ENCODE measurements at places on chromosomes 1 and 21.
A peak's percentile ranks its signal among the peaks of the same experiment; 100 is the strongest.

DNA sequence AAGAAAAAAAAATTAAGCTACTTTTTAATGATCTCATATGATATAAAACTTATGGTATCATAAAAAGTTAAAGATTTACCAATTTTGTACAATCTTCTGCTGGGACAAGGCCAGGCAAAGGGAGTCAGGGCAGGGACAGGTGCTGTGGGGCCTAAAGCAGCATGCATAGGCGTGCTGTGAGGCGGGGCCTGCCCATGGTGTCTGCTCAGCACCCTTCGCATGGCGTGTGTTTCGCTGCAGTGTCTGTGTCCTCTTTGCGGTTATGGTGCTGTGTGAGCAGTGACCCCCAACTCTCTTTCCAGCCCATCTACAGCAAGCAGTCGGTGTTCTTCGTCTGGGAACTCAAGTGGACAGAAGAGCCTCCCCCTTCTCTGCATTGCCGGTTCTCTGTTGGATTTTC lies 13.4 kb upstream of the PWP2 start:
- no peak for DNase-seq

DNA sequence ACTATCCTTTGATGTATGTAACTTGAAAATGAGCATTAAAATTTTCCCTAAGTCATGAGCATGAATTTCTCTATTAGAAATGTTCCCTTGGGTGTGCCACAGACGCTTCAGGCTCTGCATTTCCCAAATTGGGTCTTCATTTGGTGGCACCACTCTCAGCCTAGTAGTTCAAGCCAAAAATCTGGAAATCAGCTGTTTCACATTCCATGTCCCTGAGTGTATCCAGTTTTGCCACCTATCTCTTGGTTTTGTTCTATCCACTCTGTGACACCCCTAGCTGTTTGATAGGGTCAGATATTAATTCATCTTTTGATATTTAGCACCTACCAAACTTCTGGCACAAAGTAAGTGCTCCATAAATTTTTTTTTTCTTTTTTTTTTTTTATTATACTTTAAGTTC lies 89.5 kb upstream of the DPH5 start:
- no peak for DNase-seq

- peak; percentile 70 for DNase-seq
Measured at GRCh38 chr1:201584471-201585092, 45.7 kb downstream of the NAV1 start.

DNA sequence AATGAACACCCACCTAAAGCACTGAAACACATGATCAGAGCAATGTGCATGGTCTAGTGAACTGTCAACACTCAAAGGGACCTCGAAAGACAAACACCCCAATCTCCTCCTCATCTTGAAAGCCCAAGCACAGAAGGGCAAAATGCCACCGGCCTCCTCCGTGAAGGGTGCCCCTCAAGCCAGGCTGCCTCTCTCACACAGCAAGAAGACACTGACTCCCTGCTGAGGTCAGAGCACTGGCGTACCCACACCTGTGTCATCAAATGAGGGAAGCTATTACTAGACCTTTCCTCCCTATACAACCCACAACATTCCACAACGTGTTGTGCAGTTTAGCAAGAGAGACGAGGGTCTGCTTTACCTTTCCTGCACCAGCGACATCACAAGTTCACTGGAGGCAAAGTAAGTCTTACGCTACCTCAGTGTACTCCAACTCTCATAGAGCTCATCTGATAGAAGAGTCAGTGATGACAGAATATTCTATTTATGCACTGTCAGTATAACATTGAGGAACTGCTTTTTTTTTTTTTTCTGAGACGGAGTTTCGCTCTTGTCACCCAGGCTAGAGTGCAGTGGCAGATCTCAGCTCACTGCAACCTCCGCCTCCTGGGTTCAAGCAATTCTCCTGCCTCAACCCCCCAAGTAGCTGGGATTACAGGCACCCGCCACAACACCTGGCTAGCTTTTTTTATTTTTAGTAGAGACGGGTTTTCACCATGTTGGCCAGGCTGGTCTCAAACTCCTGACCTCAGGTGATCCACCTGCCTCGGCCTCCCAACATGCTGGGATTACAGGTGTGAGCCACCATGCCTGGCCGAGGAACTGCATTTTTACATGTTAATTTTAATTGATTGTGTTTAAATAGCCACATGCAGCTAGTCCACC lies 3.3 kb downstream of the SH3BP5L start:
- DNase-seq, result no peak

- no peak for DNase-seq
Measured at GRCh38 chr21:46154155-46154954, 1.0 kb downstream of the FTCD start.

GRCh38 chr1:75136195-75136815 lies 2.1 kb downstream of the LHX8 start:
- DNase-seq, result no peak

DNA sequence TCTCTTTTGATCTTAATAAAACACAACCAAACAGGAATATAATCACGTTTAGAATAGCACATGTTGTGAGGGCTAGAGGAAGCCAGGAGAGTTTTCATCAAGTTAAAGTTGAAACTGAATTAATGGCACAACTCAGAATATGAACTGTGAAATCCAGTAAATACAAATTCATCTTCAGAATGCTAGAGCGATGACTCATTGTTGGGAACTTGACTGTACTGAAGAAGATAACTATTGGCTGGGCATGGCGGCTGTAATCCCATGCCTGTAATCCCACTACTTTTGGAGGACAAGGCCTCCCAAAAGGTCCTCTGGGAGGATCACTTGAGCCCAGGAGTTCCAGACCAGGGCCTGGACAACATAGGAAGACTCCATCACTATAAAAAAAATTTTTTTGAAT lies 8.8 kb downstream of the SYF2 start:
- no peak for DNase-seq

- peak; percentile 33 for DNase-seq
Measured at GRCh38 chr1:58699011-58699762, 675 bp downstream of the MYSM1 start.

GRCh38 chr21:16821588-16821987 lies 691.3 kb upstream of the CXADR start:
- DNase-seq, result no peak

GRCh38 chr1:54336116-54336515 lies 70.1 kb downstream of the SSBP3 start:
- DNase-seq, result no peak

- no peak for DNase-seq
Measured at GRCh38 chr1:112807999-112808398, 92.9 kb upstream of the PPM1J start.

- no peak for DNase-seq
Measured at GRCh38 chr1:247360116-247360898, 28.6 kb upstream of the ZNF496 start.

DNA sequence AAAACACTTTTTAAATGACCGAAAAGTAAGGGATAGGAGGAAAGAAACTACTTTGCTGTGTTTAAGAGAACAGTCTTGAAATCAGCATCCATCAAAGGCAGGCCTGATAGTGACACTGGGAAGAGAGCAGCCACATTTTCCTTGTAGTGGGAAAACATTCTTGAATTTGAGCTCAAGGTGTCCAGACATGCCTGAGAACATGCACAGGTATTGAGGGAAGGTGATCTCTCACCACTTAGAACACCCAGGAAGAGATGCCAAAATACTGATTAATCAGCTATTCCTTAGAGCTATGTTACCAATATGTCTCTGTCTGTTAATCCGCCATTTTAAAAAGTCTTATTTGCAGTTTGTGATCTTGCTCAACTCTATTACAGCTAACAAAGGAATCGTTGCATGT lies 25.9 kb downstream of the IL12RB2 start:
- no peak for DNase-seq

DNA sequence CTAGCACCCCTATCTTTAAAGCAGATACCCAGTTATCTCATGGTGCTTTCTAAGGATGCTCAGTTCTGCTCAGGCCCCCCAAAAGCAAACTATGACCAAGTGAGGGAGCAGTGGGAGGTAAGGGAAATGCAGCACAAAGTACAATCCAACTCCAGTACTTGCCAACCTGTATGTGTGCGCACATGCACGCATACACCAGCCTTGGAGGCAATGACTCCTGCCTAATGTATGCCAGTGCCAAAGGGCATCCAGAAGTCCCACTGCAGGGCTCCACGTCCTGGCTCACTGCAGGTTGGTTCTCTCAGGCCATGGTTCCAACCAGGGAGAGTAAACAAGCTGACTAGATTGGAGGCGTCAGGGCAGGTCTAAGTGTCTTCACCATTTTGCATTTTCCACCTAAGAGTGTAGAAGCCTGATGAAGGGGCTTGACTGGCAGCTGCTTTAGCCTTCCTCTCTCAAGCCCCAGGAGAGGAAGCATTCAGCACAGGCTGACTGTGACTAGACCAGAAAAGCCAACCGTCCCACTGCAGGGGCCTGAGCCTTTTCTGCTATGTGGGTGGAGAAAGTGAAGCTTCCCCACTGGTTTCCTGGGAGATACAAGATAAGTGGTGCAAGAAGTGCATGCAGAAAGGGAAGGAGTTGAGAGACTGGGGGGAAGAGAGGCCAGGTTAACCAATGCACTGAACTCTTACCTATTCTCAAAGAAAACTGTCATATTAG lies 7.7 kb downstream of the AMIGO1 start:
- DNase-seq, result no peak

GRCh38 chr1:178942285-178943198 lies 71.7 kb upstream of the ANGPTL1 start:
- no peak for DNase-seq

DNA sequence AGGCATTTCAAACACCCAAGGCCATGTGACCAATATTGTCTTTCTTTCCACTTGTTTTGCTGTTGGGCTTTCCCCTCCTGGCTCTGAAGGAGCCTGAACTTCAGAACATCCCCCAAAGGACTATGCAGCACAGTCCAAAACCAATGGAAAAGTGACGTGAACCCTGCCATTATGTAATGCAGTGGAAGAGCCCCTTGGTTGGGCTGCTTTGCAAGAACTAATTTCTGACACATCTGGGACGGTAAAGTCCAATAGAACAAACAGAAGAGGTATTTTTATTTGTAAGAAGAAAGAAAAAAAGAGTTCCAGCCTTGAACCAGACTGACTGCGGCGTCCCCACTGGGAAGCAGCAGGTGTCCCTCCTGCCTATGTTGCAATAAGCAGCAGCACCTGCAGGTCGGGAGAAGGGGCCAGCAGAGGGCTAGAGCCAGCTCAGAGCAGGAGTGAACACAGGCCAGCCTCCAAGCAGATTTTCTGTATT lies 116.7 kb downstream of the CDC7 start:
- DNase-seq, result no peak

- no peak for DNase-seq
Measured at GRCh38 chr1:22292011-22292788, 149.3 kb upstream of the WNT4 start.

DNA sequence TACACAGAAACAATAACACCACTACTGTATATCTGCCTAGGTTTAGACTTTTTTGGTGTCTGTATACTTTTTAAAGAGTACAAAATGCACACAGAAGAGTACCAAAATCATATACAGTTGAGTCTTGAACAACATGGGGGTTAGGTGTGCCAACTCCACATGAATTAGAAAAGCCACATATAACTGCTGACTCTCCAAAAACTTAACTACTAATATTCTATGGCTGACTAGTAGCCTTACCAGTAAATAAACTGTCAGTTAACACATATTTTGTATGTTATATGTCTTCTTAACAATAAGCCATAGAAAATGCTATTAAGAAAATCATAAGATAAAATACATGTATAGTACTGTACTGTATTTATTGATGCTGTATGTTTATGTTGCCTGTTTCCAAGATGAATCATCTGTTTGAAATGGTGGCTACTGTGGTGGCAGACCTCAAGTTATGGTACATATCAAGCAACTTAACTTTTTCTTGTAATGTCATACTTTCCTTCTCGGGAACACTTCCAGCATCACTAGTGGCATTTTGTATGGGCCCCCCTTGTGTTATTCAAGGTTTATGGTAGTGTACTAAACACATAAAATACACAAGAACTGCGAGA lies 71.2 kb downstream of the LHX4 start:
- DNase-seq, result no peak

DNA sequence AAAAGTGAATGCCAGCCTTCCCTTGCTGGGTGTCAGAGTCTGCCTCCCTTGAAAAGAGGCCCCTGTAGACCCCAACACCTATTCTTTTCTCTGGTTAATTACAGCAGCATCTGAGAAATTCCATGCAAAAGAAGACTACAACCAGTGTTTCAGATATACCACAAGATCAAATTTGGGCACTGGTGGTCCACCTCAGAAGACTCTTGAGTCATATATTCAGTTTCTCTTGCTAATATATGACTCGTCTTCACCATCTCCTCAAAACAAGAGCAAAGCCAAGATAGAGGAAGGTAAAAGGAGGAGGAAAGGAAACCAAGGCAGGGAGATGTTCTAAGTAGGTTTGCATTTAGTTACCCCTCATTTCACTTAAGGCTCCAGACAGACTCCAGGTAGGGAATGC lies 259.9 kb downstream of the ZNF648 start:
- DNase-seq, result no peak

GRCh38 chr1:241641773-241642592 lies 1.8 kb upstream of the CHML start:
- no peak for DNase-seq

- DNase-seq, result no peak
Measured at GRCh38 chr1:38004284-38005108, 818 bp downstream of the FHL3 start.

DNA sequence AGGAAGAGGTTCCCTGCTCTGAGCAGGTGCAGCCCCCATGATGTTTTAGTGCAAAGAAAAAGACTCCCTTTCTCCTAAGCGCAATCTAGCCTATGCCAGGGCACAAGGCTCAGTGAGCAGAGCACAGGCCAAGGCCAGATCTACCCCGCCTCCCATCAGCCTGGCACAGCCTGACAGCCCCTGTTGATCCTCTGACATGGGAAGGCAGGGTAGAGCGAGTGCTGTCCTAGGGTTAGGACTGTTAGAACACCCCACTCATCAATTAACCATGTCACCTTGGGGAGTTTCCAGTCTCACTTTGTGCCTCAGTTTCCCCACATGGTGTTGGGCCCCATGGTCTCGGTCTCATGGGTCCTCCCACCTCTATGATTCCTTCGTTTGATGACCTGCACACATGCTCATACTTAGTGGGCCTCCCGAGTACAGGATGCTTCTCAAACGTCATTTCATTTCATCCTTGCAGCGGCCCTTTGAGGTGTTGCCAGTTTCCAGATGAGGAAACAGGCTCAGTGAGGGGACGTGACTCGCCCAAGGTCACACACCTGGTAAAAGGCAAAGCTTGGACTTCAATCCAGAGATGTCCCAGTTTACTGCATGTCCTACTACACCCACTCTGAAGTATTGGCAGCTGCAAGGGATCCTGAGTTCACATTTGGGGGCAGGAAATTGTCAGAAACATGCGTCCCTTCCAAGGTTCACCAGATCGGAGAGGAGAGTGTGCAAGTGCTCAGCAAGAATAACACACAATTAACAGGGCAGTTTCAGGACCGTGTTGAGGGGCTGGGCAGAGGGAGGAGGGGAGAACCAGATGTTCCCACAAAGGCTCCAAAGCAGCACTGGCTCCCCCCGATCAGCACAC lies 213.3 kb downstream of the TRABD2B start:
- no peak for DNase-seq

- no peak for DNase-seq
Measured at GRCh38 chr1:228530951-228531731, 44.0 kb downstream of the RNF187 start.

- no peak for DNase-seq
Measured at GRCh38 chr1:230218667-230219066, 151.6 kb downstream of the GALNT2 start.

- no peak for DNase-seq
Measured at GRCh38 chr1:41546833-41547135, 62.3 kb upstream of the EDN2 start.

GRCh38 chr1:213300433-213300832 lies 249.4 kb downstream of the RPS6KC1 start:
- DNase-seq, result no peak

- no peak for DNase-seq
Measured at GRCh38 chr1:33269621-33270020, 13.3 kb downstream of the ZNF362 start.
